ENCODE measurements at places on chromosomes 11 and 22.

DNA sequence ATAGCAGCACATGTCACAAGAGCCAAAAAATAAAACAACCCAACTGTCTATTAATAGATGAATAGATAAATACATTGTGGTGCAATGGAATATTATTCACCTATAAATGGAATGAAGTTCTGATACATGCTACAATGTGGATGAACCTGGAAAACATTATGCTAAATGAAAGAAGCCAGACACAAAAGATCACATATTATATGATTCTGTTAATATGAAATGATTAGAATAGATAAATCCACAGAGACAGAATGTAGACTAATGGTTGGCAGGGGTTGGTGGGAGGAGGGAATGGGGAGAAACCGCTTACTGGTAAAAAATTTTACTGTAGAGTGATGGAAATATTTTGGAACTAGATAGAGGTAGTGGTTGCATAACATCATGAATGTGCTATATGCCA is 32.9 kb upstream of the RRM1 start:
- no peak for DNase-seq

DNA sequence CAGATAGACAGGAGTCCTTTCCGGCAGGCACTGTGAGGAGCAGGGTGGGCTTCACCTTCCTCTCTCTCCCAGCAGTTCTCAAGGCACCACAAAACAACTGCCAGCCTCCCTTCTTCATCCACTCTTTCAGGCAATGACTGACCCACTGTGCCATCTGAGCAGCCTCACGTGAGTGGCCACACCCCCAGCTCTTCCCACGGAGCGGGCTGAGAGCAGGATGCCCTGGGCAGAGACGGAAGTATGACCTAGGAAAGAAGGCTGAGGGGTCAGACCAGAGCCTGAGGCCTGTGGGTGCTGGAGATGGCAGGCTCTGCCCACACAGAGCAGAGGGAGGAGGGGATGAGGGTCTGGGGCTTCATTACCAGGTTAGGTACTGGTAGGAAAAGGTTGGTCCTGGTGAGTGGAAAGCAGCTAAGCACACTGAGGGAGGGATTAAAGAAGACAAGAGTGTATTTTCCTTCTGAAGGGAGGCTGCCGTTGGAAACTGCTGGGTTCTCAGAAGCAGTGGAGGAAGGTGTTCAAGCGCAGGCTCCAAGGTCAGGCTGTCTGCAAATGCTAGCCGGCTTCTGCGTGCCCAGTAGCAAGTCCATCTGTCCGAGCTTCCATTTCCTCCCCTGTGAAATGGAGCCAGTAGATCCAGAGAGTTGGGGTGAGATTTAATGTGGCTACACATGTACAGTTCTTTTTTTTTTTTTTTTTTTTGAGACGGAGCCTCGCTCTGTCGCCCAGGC is 4.6 kb downstream of the NLRP6 start:
- DNase-seq = no peak

DNA sequence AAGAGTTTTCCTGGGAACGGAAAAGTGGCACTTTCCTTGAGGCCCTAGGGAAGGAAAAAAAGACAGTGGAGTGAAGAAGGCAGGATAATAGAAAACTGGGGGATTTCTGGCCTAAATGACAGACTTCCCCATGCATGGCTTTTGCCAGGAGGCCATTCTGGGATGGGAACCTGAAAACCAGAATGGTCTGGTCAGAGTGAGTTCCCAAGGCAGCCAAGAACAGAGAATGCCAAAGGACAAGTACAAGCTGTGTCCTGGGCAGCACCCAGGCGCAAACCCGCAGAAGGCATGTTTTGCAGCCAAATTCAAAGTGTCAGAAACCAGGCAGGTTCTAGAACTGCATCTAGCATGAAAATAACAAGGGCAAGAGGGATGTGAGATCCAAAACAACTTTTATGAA is 162.4 kb downstream of the SPON1 start:
- no peak for DNase-seq

DNA sequence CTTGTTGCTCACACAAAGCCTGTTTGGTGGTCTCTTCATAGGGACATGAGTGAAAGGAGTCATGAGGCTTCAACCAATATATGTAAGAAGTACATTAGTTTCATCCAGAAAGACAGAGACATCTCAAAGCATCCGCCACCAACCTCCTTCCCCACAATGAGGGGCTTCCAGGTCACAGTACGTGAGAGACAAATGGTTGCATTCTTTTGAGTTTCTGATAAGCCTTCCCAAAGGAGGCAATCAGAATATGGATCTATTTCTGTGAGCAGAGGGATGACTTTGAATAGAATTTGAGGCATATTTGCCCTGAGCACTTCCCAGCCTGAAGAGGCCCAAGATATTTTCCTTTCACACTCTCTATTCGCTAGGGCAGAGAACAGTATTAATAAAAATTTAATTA is 931.1 kb downstream of the FAM181B start:
- DNase-seq = no peak

- DNase-seq = peak; percentile 10
Measured at GRCh38 chr11:76293189-76293631, 86.9 kb upstream of the WNT11 start.

DNA sequence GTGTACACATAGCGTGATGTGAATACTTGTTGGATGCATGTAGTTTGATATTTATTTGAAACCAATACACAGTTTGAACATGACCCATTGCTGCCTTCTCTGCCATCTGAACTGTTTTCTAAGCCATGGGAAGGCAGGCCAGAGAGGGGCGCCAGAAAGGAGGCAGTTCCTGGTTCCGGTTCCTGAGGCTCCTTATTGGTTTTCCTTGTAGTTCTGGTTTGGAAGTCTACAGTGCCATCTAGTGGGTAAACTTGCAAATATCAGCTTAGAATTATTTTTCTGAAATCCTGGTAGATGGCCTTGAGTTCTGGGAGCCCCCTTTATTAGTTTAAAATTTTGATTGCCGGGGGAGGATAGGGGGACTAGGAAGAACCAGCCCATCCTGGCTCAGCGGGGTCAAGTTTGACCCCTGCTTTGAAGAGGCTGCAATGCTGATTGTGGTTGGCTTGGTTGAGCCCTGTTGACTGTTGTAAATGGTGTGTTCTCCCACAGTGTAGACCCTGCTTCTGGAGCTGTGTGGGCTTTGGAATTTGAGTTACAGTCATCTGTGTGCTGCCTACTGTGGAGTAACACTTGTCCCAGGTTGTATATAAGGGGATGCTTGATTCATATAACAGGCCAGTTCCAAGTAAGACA is 48.4 kb downstream of the GRAMD1B start:
- no peak for DNase-seq

- DNase-seq = no peak
Measured at GRCh38 chr11:121930004-121930965, 185.7 kb downstream of the BLID start.

- DNase-seq = no peak
Measured at GRCh38 chr22:39496131-39496838, 5.8 kb upstream of the MIEF1 start.

- peak; percentile 62 for DNase-seq
Measured at GRCh38 chr11:44575288-44575672, 9.8 kb downstream of the CD82 start.

DNA sequence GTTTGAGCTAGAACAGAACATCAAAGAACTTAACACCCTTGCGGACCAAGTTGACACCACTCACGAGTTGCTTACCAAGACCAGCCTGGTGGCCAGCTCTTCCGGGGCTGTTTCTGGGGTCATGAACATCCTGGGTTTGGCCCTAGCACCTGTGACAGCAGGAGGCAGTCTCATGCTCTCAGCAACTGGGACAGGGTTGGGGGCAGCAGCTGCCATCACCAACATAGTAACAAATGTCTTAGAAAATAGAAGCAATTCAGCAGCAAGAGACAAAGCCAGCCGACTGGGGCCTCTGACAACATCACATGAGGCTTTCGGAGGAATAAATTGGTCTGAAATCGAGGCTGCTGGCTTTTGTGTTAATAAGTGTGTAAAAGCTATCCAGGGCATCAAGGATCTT is 8.7 kb downstream of the APOL5 start:
- DNase-seq = no peak

GRCh38 chr22:33440756-33441155 is 382.6 kb upstream of the SYN3 start:
- no peak for DNase-seq

DNA sequence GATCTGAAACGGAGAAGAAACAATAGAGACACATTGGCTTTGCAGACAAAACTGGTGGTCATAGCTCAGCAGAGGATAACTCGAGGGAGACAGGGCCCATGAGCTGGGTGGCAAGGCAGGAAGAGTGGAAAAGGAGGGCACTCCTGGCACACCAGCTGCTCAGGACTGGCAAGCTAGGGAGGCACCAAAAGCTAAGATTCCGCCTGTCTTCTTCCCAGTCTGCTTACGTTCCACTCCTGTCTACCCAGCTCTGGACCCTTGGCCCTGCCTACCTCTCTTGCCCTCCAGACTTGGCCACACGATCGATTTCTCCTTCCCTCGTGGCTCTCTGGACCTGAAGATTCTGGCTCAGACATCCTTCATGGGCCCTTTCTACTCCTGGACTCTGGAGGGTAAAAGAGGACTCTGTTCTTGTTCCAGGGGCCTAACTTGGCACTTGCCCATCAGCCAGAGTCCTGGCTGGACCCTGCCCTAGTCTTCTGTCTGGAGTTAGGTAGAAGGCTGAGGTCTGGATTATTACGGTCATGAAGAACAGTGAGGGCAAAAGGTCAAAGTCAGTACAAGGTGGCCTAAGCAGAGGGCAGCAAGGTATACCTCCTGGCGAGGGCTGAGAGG is 115.2 kb upstream of the PITPNB start:
- no peak for DNase-seq

GRCh38 chr11:121596195-121597155 is 143.7 kb upstream of the SORL1-AS1 start:
- DNase-seq = no peak

GRCh38 chr22:28710107-28710506 is 30.5 kb upstream of the TTC28 start:
- no peak for DNase-seq

DNA sequence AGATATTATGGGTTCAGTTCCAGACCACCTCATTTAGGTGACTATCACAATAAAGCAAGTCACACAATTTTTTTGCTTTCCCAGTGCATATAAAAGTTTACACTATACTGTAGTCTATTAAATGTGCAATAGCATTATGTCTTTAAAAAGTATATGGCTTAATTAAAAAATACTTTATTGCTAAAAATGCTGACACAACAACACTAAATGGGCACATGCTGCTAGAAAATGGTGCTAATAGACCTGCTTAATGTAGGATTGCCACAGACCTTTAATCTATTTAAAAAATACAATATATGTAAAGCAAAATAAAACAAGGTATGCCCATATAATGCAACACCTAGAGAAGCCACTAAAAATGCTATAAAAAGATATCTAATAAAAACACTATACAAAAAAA is 27.1 kb upstream of the OR5AK2 start:
- no peak for DNase-seq

- DNase-seq = no peak
Measured at GRCh38 chr11:58506935-58507334, 970 bp downstream of the OR5B21 start.

DNA sequence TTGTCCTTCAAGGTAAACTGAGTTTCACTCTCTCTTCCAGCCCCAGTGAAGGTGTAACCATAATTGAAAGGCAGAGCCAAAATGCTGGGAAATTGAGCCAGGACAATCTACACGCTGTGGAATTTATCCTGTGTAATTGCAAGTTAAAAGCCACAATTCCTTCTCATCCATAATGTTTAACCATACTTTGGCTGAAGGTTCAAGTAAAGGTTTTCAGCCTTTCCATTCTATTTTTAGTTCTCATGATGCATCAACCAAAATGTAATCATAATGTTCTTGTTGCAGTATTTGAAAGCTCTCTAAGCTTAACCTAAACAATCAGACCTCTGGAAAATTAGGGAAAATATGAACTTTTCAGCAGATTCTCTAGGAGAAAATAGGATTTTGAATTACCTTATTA is 14.0 kb upstream of the ARHGAP42 start:
- DNase-seq = no peak

GRCh38 chr11:114614127-114614720 is 18.6 kb upstream of the NXPE4 start:
- DNase-seq = no peak

DNA sequence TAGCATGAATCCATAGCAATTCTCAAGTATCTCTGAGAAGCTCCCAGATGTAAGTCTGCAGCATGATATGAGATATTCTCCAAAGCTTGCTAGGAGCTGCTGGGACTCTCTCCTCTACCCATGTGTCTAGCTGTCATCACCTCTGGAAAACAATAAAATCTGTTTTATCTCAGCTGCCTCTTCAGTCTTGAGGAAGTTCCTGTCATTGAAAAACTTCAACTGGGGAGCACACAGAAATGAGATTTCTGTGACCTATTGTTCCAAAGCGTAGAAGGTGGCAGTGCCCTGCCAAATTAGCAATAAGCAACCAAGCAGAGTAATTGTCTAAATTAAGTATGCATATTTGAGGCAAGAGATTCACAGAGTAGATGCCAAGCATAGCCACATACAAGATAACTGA is 1380.6 kb upstream of the RAG2 start:
- no peak for DNase-seq

GRCh38 chr11:92702805-92703448 is 266.5 kb upstream of the MTNR1B start:
- no peak for DNase-seq

- DNase-seq = no peak
Measured at GRCh38 chr11:68293708-68294107, 18.7 kb upstream of the LRP5 start.

DNA sequence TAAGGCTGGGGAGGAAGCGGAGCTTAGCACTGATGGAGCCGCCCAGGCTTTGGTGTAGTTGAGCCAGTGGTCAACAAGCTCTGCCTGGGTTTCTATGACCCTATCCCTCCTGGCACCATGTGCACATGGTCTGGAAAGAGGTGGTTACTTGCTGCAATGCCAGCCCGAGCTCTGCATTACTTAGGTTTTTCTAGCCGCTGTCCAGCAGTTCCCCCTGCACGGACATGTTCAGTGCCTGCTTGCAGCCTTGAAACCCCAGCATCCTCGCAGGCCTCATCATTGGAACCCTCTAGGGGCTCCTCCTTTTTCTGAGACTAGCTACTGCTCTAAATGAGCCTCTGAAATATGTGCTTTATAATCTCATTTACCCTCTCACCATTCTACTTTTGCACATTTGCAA is 16.6 kb downstream of the CNTF start:
- no peak for DNase-seq

GRCh38 chr22:40898850-40899357 is 37.0 kb upstream of the DNAJB7 start:
- DNase-seq = no peak

DNA sequence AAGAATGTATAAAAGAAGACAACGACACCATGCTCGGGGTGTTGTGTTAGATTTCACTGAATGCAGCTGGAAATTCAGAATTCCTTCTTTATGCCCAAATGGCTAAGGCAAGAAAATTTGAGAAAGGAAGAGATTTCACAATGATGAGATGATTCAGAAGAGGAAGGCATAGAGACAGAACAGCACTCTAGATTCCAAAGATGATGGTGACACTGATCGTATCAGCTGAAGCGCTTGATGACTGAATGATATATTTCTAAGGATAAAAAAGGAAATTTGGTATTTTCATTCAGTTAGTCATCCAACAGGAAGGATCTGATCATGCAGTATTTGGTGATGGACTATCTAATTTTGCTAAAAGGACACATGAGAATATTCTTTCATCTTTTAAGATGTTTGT is 189.2 kb downstream of the EFCAB6 start:
- DNase-seq = no peak
